Fibroblast of villous mesenchyme (primary cell): ENCODE measurements at places on chromosomes 6 and 20. TPM values are rescaled to one million over a fixed set of nuclear protein-coding genes. Genes with fewer than 3 reads are reported as not detected.

The CGA gene
- total RNA-seq, result 0.32 TPM in 1 of 2 replicates, not detected in the other

The HLA-DRB5 gene
- total RNA-seq, result not detected in 2 replicates

The OXT gene
- not detected in 2 replicates for total RNA-seq

The TCF19 gene
- 20.7 and 22.2 TPM in 2 replicates for total RNA-seq

The PRDM13 gene
- total RNA-seq, result not detected in 2 replicates

The PTCRA gene
- total RNA-seq, result not detected in 2 replicates

The PRL gene
- total RNA-seq, result not detected in 2 replicates

The SLC22A16 gene
- not detected in 2 replicates for total RNA-seq

The ASIP gene
- not detected in 2 replicates for total RNA-seq

DNA sequence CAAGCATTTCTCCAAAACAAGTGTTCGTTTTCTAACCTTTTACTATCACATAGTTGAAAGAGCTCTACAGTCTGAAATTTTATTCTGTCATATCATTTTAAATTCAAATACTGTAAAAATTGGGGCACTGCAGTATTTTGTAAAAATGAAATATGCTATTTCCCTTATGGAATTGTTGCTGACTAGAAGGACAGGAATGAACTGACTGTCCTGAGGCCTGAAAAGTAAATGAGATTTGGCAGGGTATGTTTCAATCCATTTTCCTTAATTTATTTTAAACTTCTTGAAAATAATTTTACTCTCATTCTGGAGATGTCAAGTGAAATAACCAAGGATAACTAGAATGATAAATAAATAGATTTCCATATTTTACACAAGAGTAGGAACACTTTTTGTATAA lies 11.9 kb upstream of the PNRC1 start:
- no peak for DNase-seq

DNA sequence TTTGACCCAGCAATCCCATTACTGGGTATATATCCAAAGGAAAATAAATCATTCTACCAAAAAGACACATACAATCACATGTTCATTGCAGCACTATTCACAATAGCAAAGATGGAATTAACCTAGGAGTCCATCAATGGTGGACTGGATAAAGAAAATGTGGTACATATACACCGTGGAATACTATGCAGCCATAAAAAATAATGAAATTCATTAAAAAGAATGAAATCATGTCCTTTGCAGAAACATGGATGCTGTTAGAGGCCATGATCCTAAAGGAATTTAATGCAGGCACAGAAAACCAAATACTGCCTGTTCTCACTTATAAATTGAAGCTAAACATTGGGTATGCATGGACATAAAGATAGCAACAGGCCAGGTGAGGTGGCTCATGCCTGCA lies 61.9 kb upstream of the BMP6 start:
- no peak for DNase-seq

GRCh38 chr6:156794546-156795354 lies 17.6 kb downstream of the ARID1B start:
- DNase-seq, result no peak

DNA sequence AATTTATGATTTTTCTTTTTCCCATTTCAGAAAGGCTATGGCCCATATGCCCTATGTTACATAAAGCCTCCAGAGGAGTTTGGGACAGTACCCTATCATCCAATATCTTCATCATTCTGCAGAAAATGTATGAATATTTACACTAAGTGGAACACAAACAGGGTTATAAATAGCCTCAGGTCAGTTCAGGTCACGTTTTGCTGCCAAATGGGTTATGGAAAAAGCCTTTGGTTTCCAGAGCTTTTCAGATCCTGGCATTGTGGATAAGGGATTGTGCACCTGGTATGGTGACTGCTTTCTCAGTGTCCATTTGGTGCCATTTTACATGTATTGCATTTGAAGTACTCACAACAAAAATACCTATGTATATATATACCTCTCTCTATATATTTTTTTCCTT lies 29.4 kb downstream of the UTRN start:
- DNase-seq, result no peak

DNA sequence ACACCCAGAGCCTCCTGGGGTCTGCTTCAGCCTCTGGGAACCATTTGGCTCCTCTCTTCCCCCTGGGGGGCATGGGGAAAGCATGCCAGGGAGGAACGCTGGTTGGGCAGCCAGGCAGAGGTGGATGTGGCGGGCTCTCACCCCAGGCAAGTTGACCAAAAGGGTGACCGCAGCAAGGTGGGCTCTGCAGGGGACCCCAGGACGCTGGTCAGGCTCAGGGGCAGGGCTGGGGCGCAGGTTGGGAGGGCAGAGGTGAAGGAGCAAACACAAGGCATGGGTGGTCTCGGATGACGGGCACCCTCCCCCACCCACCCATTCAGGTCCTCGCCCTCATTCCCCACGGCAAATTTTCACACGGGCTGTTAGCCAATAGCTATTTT lies 30.2 kb upstream of the MRGBP start:
- DNase-seq, result no peak

- DNase-seq, result no peak
Measured at GRCh38 chr6:79821859-79822258, 125.5 kb downstream of the ELOVL4 start.

GRCh38 chr20:48411245-48411644 lies 416.6 kb downstream of the PREX1 start:
- no peak for DNase-seq

- no peak for DNase-seq
Measured at GRCh38 chr20:42419814-42420532, 769.7 kb downstream of the PTPRT start.

GRCh38 chr6:165632194-165632593 lies 30.8 kb downstream of the PDE10A start:
- peak; percentile 62 for DNase-seq

DNA sequence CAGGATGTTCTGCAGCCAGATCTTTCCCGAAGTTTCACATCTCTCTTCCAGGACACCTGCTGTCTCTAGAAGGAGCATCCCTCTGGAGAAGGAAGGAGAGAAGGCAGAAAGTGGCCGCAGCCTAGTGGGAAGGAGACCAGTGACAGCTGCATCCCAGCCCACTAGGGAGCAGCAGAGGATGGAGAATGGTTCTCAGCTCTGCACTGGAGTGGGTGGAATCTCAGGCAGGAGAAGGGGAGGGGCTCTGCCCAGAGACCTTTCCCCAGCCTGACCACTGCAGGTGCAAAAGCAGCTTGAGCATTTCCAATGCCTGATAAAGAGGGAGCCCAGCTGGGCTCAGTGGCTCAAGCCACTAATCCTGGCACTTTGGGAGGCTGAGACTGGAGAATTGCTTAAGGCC lies 32.3 kb downstream of the NCR2 start:
- DNase-seq, result peak; percentile 54

DNA sequence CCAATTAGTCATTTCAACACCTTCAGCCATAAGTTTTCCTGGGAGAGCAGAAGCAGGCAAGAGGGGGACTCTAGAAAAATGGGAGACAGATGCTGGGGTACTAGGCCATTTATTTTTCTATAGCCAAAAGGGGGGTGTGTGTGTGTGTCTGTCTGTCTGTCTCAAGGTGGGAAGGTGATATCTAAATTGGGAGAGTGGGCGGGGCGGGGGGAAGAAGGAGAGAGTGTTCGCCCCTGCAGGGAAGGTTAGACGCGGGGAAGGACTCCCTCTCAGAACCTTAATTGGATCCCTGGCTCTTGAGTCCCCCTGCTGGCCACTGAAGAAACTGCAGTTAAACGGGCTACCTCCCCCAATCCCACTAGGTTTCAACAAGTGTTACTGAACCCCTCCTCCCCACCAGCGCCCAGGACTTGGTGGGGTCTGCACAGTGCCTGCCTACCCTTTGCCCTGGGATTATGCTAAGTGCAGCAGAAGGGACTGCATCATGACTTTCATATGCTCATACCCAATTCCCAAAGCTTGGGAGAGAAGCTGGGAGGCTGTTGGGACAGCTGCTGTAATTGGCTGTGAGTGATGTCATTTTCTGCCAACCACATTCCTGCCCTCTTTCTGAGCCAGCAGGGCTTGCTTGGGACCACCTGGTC lies 45.8 kb downstream of the FOXP4 start:
- DNase-seq, result peak; percentile 70

DNA sequence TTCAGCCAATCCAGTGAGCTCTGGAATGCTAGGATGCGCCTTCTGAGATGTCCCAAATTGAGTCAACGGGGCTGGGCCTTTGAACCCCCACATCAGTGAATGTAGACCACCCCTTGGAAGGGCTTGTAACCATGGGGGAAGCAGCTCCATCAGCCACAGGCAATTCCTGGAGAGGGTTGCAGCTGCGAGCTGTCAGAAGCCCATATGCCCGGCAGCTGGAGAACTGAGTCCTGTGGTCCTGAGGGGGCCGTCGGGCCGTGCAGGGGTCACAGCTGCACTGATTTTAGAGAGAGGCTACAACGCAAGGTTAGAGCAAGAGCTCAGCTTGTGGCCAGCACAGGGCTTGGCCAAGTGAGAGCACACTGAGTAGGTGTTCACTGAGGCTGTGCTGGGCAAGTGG lies 121.3 kb downstream of the TOX2 start:
- no peak for DNase-seq

DNA sequence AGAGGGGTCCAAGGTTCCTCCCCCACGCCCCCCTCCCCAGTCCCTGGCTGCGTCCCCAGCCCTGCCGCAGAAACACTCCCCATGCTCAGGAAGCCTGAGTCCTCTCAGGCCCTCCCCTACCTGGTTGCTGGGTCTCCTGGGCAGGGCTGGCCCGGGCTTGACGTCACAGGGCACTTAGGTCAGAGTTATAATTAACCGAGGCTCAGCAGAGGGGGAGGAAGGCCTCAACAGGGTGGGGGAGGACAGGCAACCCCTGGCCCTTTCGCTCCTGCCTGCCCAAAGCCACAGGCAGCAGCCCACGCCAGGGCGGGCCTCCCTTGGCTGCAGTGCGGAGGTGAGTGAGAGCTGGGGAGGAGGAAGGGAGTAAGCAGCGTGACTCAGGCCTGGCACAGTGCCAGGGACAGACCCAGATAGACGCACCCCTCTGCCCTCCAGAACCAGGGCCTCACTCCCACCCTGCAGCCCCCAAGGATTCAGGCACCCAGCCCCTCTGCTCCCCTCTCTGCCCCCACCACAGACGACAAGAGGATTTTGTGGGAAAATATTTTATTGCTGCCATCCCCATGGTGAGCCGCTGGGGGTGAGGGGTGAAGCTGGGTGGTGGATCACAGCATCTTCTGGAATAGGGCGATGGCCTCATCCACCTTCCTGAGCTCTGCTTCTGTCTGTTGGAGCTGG lies at the start of gene VWA7:
Gene VWA7, minus strand, starts transcription at position 340 of the 678 bp plus-strand sequence. CDS start 549 bp downstream, outside the sequence.
- peak; percentile 66 for DNase-seq

DNA sequence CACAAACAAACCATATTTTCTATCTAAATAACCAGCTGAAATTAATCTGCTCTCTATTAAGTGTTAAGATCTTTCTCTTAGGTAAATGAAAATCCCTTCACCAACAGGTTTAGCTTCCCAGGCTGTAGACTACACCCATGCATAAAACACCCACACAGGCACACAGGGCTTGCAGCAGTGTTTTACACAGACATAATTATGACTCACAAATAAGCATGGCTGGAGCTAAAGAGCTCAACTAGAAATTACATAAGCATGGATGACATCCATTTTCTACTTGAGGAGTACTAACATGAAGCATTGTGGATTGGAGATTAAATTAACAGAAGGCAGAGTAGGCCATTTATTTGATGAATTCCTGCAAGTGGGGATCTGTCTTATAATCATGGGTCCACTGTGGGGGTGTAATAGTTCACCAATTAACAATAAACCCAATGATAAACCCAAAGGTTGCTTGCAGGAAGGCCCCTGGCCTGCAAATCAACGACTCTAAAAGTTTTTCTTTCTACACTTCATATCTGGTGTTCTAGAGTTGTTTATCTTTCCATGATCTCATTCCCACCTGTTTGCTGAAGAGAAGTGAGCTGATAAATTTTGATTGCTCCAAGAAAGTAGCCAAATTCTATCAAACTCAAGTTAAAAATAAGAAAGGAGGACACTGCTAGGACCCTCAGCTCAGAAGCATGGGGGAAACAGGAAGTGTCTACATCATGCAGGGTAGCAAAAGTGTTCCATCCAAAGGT lies 33.8 kb upstream of the E2F3 start:
- DNase-seq, result peak; percentile 31

- DNase-seq, result no peak
Measured at GRCh38 chr6:125884634-125885371, 71.8 kb upstream of the HINT3 start.

- peak; percentile 42 for DNase-seq
Measured at GRCh38 chr20:38926934-38927616, 858 bp downstream of the FAM83D start.

DNA sequence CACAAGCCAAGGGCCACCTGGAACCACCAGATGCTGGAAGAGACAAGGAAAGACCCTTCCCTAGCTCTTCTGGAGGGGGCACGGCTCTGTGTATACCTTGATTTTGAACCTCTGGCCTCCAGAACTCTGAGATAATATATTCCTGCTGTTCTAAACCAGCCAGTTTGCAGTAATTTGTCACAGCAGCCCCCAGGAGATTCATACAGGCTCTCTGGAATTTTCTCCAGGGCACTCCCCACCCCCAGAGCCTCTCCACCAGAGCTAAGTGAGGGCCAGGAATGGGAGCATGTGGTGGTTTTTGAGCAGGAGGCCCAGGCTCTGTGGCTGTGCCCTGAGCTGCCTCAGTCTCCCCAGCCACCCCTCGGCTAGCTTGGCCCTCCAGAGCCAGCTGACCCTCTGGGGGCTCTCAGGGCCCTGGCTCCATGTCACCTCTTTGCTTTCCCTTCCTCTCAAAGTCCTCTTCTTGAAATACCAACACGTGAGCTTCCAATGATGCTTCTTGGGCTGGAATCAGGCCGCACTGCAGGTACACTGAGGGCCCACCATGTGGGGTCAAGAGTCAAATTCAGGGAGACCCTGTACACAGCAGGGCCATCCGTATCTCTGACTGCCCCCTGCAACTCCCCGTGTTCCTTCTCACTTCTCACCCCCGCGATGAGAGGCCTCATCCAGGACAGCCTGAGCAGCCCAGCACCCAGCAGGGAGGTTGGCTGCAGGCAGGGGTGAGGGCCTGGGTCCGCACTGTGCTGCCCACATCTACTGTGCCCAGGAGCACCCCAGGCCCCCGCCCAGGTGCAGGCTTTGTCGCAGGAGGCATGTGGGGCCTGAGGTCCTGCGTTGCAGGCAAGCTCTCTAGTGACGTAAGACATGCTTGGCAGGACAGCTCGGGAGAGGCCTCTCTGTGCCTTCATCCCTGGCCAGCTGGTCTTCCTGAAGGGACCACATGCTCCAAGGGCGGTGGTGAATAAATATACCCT lies 155.5 kb downstream of the ANKRD60 start:
- no peak for DNase-seq

DNA sequence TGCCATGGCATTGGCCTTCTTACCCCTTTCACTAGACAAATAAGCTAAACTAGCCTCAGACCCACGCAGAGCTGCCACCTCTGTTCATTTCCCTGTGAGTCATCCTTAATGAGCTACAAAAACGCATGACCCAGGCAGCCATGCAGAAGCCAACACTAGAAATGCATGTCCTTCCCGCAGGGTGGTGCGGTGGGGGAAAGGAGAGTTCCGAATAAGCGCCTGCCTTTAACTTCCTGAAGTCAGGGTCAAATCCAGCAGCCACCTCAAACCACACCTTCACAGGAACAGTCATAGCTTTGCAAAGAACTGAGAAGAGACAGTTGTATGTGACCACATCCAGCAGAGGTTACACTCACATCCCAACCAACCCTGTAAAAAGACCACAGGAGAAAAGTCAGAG lies 40.4 kb downstream of the IRF4 start:
- DNase-seq, result no peak
